ENCODE measurements at places on chromosomes 3 and 15.

GRCh38 chr15:22944651-22945050, 35.5 kb downstream of the CYFIP1 start:
- no peak for DNase-seq

DNA sequence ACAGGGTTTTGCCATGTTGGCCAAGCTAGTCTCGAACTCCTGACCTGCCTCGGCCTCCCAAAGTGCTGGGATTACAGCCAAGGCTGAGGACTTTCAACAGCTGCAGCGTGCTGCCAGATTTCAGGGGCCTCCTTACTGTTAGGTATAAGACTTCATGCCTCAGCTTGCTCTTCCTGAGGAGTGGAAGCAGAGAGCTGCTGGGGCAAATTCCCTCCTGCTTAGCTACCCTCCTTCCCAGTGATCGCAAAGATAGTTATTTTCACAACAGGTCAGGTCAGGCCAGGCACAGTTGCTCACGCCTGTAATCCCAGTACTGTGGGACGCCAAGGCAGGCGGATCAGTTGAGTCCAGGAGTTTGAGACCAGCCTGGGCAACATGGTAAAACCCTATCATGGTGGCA, 2.6 kb upstream of the CPNE9 start:
- DNase-seq = no peak

DNA sequence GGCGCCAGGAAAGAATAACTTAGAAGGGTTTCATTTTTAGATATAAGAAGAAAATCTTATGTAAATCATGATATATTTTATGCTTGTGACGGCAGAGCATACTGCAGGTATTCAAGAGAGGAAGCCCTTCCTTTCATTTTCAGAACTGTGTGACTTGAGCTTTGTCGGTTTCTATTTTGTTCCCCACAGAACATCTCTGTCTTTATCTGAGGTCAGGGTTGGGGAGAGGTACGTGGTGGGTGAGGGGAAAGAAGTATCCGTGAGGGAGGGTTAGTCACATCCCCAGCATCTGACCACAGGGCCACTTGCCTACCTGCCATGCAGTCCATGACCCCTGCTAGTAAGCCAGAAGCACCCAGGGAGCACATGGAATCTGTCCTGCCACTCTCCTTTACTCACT, 126.5 kb downstream of the DGKG start:
- peak; percentile 22 for DNase-seq

- no peak for DNase-seq
Observed at GRCh38 chr3:73734211-73735089, 109.7 kb upstream of the PDZRN3 start.

DNA sequence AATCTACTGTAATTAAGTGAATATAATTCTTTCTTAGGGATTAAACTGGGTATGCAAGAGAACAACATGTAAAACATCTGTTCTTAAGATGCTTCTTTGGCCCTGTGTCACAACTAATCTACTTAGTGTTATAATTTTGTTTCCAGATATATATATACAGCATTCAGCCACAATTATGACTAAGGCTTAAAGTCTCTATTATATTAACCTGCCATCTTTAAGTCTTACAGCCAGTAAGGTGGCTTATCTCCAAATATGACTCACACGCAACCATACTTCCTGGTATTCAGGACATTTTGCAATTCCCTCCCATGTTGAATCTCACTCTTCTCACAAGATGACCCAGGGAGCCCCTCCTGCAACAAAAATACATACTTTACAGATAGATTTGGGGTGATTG, 6.6 kb upstream of the KBTBD8 start:
- peak; percentile 54 for DNase-seq
